Ascending aorta (tissue), 2 donors: ENCODE measurements at places on chromosomes 4 and X.
A peak's percentile ranks its signal among the peaks of the same experiment; 100 is the strongest.

- H3K36me3 ChIP-seq: no peaks in the 10 kb centered on the region
- no peak for DNase-seq
- H3K4me3 ChIP-seq: peak overlapping the region; percentile 69
- no peak overlapping the region for H3K27ac ChIP-seq
- no peaks in the 10 kb centered on the region for H3K27me3 ChIP-seq
- peaks cover 2% of the 10 kb centered on the region for H3K4me1 ChIP-seq
These were observed 568 bp downstream of the NIPAL1 start for GRCh38 chr4:48017108-48017571.

- no peak for DNase-seq
- H3K36me3 ChIP-seq: peaks cover 47% of the 10 kb centered on the region
- H3K27me3 ChIP-seq: no peaks in the 10 kb centered on the region
These were observed 22.2 kb downstream of the TMEM184C start for GRCh38 chr4:147639388-147639787.

DNA sequence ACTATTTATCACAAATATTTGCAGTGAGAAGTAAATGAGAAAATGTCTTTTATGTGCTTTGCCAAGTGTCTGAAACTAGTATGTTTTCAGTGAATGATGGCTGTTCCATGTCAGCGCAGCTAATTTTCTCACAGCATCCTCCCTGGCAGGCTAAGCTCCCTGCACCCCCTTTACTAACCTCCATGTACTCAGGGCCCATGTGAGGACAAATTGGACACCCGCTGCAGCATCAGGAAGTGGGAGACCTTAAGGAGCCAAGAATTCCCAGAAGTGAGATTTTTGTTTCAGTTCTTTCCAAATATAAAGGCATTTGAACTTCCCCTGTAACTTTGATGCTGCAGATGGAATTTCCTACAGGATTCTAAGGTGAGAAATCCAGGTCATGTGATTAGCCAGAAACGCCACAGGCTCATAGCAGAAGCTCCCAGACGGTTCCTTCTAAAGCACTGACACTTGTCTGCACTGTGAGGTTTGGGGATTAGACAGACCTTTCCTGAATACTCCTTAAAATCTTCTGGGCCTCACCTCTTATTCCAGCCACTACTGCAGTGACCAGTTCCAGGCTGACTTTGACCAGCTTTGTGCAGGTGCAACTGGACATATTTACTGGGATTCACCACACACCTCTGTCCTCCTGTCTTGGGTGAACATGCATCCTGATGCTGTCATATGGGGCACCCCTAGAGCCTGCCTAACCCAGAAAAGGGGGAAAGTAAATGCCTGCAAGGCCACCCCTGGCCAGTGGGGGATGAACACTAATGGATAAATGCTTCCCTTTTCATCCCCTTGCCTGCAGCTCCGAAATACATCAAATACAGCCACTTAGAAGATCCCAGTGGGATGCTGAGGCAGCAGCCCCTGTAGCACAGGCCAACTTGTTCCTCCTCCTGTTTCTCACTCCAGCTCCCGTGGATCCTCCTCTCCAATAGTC, 45.9 kb downstream of the LGI2 start:
- no peak overlapping the region for H3K4me3 ChIP-seq
- H3K36me3 ChIP-seq: no peaks in the 10 kb centered on the region
- no peak overlapping the region for H3K27ac ChIP-seq
- H3K27me3 ChIP-seq: no peaks in the 10 kb centered on the region

DNA sequence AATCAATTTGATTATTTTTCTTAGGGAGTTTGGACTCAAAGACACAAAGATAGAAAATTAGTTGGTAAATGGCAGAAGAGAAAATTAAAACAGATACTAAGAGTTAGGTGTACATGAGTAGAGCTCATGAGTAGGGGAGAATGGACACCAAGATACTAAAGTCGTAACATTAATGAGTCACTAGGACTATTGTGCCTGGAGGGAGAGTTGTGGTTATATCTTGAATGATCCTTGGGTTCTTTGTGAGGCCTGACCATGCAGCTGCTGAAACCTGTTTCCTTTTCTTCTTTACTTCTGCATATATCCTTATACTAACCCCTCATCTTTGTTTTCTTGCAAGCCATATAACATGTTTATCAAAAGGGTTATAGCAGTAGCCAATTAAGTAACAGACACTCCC, 532.8 kb downstream of the RPA4 start:
- DNase-seq: no peak
- no peaks in the 10 kb centered on the region for H3K27me3 ChIP-seq
- H3K27ac ChIP-seq: no peak overlapping the region
- no peaks in the 10 kb centered on the region for H3K36me3 ChIP-seq
- H3K4me1 ChIP-seq: no peaks in the 10 kb centered on the region
- H3K4me3 ChIP-seq: no peak overlapping the region
